ENCODE measurements at places on chromosomes 12 and 14. TPM values are rescaled to one million over a fixed set of nuclear protein-coding genes. Genes with fewer than 3 reads are reported as not detected.

DNA sequence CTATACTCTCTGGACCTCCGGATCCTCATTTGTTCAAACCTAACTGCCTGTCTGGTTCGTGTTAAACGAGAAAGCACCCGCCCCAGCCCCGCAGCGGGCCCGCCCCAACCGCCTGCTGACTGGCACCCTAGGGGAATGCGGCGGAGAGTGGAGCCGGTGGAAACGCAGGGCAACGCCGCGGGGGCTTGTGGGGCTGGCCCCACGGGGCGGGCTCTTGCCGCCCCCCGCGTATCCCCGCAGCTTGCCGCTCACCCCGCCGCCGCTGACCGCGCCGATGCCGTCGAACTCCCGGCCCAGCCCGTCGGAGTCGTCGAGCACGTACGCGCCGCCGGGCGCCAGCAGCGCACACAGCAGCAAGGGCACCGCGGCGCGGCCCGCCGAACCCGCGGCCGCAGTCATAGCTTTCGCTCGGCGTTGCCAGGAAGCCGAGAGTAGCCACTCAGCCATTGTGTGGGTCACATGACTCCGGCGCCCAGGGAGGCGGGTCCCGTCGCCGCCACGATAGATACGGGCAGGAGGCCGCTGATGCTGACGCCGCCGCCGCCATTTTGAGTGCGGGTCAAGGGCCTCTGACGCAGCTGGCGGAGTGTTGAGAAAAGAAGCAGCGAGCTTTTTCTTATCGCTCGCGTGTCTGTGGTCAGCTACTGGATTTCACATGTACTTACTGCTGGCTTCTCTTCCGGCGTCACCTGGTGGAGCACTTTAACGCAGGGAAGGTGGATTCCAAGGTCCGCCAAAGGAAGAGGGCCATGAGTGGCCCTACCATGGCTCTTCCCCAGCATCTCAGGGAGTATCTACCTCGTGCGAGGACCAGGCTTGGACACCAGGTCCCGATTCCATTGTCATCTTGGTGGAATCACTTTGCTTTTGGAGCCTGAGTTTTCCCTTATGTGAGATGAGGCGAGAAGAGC lies at the start of gene GALC:
GALC (minus strand) TSS at position 465 of the 911 bp plus-strand sequence; CDS start at position 447, 18 bp downstream.
- DNase-seq, result peak; percentile 77

DNA sequence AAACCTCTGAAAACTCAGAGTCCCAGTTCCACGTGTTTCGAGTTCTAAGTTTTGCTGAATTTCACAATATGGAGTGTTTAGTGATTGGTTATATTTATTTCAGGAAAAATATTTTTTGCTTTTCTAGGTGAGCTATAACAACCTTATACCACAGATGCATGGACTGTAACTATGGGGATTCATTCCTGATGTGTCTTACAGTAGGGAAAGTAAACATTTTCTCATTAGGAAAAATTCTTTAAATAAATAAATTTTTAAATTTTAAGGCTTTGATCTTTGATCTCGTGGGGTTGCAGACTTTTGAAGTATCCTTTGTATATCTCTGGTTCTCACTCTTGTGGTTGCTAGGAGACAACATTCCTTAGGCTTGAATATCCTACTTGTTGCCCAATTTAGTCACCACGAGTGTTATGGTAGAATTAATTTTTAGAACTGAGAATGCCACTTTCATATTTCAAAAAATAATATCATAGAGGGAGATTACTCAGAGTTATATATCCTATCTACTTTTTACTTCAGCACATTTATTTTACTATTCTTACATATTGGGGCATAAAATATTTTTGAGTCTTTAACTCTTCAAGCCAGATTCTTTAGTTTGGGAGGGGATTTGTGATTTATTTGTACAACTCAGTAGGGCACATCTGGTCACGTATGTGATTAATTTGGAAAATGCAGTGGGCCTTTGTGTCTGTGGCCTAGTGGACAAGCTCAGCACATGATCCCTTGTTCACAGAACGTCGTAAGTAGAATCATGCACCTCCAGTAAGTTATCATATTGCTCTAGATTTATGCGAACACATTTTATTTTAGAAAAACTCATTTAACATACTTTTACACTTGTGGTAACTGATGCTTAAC lies 224.0 kb downstream of the TTC6 start:
- no peak for DNase-seq

GRCh38 chr12:26106347-26106746 lies 18.5 kb downstream of the BHLHE41 start:
- DNase-seq, result no peak

Gene MAP3K9
- polyA plus RNA-seq, result 3.7 TPM

- no peak for DNase-seq
These were observed 107.9 kb upstream of the PLEKHA5 start for GRCh38 chr12:19021646-19022045.

GRCh38 chr12:115450017-115450416 lies 766.0 kb upstream of the TBX3 start:
- DNase-seq, result no peak

Gene TSHR
- 0.25 TPM for polyA plus RNA-seq

- no peak for DNase-seq
These were observed 182.1 kb downstream of the PAWR start for GRCh38 chr12:79508622-79509021.

- no peak for DNase-seq
These were observed 235.9 kb downstream of the ERC1 start for GRCh38 chr12:1226951-1227350.

DNA sequence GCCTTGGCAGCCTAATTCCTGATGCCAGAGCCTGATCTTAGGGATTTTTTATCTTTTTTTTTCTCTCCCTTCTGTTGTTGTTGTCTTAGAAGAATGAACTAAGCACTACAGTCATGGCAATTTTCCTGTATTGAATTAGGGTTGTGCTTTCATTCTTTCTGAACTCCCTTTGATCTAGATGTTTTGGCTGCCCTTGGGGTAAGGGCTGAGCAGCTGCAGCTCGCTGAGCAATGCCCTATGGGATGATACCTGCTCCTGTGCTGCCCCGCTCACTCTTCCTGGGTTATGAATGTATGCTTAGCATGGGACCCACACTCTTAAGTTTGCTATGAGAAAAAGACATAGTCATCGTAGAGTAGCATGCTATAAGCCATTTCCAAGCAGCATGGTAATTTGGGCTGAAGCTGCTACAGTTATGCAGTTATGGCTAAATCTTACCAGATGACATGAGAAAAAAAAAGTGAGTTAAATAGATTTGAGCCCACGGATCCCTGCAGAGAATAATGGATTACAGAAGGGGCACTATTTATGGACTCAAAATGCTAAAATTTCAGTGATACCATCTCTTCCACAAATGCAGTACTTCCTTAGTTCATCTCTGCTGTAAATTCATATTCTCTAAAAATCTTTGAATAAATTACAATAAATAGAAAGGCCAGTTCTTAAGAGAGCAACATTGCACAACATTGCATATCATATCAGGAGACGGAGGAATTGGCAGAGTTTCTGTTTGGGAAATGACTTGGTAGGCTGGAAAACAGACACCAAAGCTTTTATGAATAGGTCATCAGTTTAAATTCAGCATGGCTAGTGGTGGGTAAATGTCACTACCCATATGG lies 79.2 kb upstream of the PTHLH start:
- no peak for DNase-seq

DNA sequence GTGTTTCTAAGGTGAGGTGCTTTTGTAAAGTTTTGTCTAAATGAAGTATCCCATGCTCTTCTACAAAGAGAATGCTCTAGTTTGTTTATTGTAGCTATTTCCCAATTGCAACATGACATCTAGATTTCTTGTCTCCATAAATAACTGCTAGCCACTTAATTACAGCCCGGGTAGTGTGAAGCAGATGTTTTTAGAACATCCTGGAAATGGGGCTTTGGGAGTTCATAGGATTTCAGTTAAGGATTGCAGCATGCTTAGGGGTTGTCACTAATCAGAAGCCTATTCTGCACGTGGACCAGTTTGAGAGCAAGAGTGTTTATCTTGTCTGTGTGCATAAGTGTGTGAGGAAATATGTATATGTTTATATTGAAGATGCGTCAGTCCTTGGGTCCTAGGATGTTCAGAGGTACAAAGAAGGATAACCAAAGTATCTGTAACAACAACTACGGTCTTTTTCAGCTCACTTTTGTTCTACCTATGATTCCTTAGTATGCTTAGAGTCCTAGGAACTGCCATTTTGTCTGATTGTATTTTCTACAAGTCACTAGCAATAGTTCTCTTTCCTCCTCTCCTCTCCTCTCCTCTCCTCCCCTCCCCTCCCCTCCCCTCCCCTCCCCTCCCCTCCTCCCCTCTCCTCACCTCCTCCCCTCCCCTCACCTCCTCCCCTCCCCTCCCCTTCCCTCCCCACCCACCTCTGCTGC lies 135.3 kb downstream of the ACSS3 start:
- DNase-seq, result no peak

DNA sequence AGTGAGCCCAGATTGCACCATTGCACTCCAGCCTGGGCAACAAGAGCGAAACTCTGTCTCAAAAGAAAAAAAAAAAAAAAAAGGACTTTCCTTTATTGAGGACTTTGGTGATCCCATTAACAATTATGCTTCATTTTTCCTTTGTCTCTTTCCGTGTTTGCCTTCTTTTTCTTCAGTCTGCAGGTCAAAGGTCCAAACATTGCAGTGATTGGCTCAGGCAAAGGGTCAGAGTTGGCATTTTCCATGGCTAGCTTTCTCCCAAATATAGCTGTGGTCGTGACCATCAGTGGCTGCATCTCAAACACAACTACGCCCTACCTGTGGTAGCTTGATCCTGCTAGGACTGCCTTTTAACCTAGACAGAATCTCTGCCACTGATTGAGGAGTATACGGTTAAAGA lies 7.0 kb upstream of the DNAL1 start:
- DNase-seq, result no peak
